Subcutaneous adipose tissue (tissue), 4 donors: ENCODE measurements at places on chromosomes 7 and 10. TPM values are rescaled to one million over a fixed set of nuclear protein-coding genes. Genes with fewer than 3 reads are reported as not detected.

The EBF3 gene
- 50.9 TPM for total RNA-seq

The ZPBP gene
- total RNA-seq = not detected

The KCP gene
- 2.3 TPM for total RNA-seq

The NPSR1 gene
- total RNA-seq = not detected

The PIP gene
- total RNA-seq = not detected

The GIMAP6 gene
- 44.4 TPM for total RNA-seq

The GATA3 gene
- 5.4 TPM for total RNA-seq

The MUC12 gene
- total RNA-seq = 0.34 TPM

The FXYD4 gene
- total RNA-seq = not detected

The GNG11 gene
- 52.2 TPM for total RNA-seq

The SFRP4 gene
- 2.4 TPM for total RNA-seq

The CRTAC1 gene
- 0.57 TPM for total RNA-seq

The SERPINE1 gene
- total RNA-seq = 25.5 TPM

The EPO gene
- not detected for total RNA-seq

The RASSF4 gene
- 212 TPM for total RNA-seq

The LRMDA gene
- 92.1 TPM for total RNA-seq

The MGMT gene
- 34.7 TPM for total RNA-seq

The OR2A5 gene
- total RNA-seq = not detected

The PRF1 gene
- 4.2 TPM for total RNA-seq

The NPY4R2 gene
- not detected for total RNA-seq

The PTPN20 gene
- not detected for total RNA-seq
